Activated CD4-positive, alpha-beta memory T cell treated with anti-CD3 and anti-CD28 coated beads, Interleukin-2, amount 10 ng/mL, durations not matched to agents 7 days and 5 days (primary cell): ENCODE measurements at places on chromosomes 4 and X.

DNA sequence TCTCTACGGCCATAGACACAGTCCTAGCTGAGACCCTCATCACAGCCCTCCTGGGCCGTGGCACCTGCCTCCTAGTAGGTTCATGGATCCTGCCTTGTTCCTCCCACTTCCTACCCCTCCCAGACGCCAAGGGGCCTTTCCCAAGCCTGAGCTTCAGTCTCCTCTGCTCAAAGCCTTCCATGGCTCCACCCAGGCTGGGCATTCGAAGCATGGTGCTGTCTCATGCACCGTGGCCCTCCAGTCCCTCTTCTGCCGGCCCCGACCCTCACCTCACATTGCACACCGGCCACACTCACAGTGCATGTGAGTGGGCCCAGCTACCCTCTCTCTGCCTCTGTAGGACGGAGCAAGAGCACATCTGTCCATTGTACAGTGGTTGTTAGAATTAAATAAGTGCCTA is 21.7 kb upstream of the KIAA0232 start:
- no peak for DNase-seq

- no peak for DNase-seq
These were observed 195.3 kb downstream of the KCNIP4 start for GRCh38 chr4:21753084-21753760.

DNA sequence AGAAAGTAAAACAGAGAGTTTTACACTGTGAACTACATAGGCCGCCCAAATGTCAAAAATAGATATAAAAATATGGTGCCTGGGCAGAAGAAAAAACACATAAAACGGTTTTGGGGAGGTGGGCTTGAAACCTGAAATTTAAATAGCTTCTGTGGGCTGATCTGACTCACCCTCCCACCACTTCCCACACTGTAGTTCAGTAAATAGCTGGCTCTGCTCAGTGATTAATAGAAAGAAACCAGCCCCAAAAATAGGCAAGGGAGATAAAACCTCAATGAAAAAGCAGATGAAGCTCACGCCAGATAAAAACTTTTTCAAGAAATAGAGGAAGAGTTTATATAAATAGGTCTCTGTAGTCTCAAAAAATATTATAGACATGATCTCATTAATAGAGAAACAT is 13.2 kb upstream of the COX7B2 start:
- no peak for DNase-seq

DNA sequence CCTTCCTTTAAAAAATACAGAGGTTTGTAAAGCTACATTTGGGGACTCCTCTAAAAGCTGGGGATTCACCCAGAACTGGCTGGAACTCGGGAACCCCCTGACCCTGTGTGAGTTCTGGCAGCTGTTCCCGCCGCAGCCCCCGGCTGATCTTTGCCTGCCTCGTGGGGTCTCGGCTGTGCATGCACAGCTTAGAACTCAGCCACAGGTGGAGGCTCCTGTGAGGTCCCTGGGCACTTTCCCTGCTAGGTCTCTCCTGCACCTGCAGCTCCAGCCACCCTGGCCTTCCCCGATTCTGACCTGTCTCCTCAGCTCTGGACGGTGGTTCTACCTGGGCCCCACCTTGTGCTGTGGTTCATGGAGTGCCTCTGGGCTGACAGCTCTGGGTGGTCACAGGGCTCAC is 48.6 kb upstream of the HGFAC start:
- DNase-seq, result no peak

DNA sequence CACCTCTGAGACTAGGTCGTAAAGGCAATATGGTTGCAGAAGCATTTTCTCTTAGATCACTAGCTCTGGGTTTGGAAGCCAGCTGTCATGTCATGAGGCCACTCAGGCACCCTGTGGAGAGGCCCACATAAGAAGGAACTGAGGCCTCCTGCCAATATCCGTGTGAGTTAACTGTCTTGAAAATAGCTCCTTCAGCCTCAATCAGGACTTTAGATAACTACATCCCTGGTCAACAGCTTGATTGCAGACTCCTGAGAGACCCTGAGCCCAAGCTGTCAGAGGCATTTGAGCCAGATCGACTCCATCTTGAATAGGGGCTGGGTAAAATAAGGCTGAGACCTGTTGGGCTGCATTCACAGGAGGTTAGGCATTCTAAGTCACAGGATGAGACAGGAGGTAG is 15.1 kb upstream of the REPS2 start:
- no peak for DNase-seq

GRCh38 chr4:108008721-108009120 is 19.0 kb downstream of the HADH start:
- DNase-seq, result no peak

- DNase-seq, result no peak
These were observed 111.3 kb downstream of the PSAPL1 start for GRCh38 chr4:7323461-7323871.

- DNase-seq, result no peak
These were observed 65.3 kb upstream of the FAM120C start for GRCh38 chrX:54248309-54248708.
